HuH-7 (cell line): ENCODE measurements at places on chromosomes 5 and 9.

DNA sequence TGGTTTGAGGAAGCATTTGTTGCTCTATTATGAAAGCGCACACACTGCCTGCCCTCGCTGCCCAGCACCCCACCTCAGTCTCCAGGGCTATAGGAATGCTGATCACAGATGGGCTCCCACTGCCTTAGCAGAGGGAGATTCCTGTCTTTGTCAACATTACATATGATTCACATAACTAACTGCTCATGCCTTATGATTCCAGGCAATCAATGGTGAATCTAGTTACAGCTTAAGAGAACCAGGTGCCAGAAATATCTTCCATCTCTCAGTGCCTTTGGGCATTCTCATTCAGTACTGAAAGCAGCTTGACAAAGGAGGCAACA is 458.9 kb upstream of the C9orf72 start:
- DNase-seq = no peak

GRCh38 chr9:92488681-92489550 is 6.6 kb upstream of the ASPN start:
- no peak for DNase-seq

DNA sequence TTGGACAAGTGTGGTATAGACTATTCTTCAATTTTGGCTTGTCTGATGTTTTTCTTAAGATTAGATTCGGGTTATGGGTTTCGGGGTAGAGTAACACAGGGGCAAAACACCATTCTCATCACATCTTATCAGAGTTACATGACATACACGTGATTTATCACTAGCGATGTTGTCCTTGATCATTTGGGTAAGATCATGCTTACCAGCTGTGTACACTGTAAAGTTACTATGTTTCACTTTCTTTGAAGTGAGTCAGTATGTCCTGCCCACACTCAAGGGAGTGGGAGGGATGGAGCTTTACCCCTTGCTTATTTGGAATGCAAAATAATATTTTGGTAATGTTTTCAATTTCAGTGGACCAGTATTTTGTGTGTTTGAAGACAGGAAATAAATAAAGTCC is 101.8 kb upstream of the TAF11L2 start:
- DNase-seq = no peak

GRCh38 chr5:92337772-92338234 is 954.7 kb upstream of the ARRDC3 start:
- DNase-seq = no peak

DNA sequence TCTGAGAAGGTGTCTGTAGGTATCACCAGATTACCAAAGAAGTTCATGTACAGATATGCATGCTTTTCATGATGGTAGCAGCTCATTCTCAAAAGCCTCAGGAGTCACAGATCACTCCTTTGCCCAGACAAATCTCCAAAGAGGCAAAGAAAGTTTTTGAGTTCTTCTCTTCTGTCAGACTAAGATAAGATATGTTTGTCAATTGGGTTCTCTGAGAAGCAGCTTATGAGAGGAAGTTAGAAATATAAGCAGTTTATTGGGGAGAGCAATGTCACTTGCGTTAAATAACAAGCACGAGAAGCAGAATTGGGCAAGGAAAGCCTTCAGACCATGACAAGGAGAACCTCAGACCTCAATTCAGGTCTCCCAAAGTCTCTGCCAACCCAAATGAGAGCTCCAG is 219.2 kb upstream of the KLF4 start:
- DNase-seq = no peak

DNA sequence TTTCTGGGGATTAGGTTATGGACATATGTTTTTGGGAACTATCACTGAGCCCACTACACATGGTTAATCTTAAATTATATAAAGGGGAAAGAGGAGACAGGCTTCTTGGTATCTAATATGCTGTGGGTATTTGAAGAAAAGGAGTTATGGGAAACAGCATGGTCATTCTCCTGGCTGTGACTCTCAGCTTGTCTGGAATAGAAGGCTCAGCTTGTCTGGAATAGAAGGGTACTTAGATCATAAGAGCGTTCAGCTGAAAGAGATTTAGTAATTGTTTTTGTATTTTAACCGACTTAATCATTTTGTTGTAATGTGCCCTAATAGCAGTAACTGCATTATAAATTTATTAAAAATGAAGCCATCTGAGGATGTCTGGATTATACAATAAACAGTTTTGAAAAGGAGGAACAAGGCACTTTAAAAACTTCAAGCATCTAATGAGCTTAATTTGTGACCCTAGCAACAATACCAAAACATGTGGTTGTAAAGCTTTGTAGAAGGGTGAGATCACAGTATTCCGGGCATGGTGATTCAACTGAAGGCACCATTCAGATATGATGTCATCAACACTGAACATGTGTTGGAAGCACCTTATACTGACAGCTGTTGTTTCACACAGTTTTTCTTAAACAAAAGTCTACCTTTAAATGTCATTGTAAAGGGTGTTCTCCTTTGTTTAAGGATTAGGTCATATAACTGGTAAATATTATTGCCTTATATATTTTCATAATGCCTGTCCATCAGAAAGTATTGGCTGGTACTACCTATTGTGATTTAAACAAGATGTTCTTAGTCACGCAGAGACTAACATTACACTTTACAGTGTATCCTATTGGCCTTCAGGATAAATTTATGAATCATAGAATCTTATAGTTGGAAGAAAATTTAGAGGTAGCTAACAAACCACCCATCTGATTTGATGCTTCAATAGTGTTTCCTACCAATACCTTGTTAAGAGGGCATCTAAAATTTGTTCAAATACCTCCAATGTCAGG is 2174.1 kb upstream of the WWC1 start:
- no peak for DNase-seq

GRCh38 chr9:81825846-81826516 is 102.2 kb upstream of the SPATA31D4 start:
- DNase-seq = no peak

DNA sequence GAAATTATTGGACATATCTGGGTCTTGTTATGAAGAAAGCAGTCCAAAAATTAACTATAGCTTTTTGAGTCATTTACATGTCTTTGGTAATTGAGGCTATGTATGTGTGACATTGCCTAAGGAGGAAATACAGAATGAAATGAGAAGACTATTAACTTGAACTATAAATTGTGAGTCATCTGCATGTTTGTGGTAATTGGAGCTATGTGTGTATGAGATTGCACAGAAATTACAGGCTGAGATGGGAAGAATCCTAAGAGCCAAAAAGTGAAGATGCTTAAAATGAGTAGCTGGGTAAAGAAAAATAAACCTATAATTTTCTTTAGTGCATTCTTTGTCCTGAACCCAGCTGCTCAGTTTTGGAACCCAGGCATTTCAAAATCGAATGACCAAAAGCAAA is 747.6 kb upstream of the EDIL3 start:
- no peak for DNase-seq

DNA sequence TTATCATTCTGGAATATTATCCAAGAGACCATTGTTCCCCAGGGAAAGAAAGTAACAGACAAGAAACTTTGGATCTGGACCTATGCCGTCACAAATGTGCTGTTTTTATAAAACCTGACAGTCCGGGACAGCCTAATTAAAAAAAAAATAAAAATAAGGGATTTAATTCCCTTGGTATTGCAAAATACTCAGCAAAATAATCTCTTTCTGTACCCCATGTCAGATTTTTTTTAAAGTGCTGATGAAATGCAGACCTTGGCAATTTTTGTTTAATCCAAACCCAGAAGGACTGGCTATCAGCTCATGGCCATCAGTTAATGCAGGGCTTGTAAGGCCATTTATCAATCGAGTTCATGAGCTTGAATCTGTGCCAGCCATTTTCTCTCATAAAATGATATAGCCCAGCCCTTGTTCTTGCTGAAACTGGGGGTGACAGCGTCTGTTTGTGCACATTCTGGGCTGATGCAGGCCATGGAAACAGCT is 162.7 kb upstream of the S1PR3 start:
- no peak for DNase-seq

GRCh38 chr9:129586245-129586644 is 34.7 kb downstream of the C9orf50 start:
- no peak for DNase-seq

GRCh38 chr5:92455011-92455410 is 1071.9 kb upstream of the ARRDC3 start:
- DNase-seq = no peak

- no peak for DNase-seq
Observed at GRCh38 chr5:33477816-33478215, 37.1 kb downstream of the TARS1 start.

- DNase-seq = no peak
Observed at GRCh38 chr5:175688352-175689146, 30.7 kb downstream of the HRH2 start.

DNA sequence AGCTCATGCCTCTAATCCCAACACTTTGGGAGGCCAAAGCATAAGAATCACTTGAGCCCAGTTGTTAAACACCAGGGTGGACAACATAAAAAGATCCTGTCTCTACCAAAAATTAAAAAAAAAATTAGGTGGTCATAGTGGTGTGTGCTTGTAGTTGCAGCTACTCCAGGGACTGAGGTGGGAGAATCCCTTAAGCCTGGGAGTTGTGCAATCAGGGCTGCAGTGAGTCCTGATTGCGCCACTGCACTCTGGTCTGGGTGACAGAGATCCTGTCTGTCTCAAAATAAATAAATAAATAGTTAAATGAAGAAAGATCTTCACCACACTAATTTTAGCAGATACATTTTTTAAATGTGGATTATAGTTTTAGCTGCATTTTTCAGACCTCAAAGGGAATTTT is 433.2 kb downstream of the MAT2B start:
- no peak for DNase-seq

- DNase-seq = no peak
Observed at GRCh38 chr5:160367885-160368284, 2.5 kb downstream of the C1QTNF2 start.

GRCh38 chr5:109682383-109682782 is 7.3 kb upstream of the MAN2A1 start:
- DNase-seq = no peak

DNA sequence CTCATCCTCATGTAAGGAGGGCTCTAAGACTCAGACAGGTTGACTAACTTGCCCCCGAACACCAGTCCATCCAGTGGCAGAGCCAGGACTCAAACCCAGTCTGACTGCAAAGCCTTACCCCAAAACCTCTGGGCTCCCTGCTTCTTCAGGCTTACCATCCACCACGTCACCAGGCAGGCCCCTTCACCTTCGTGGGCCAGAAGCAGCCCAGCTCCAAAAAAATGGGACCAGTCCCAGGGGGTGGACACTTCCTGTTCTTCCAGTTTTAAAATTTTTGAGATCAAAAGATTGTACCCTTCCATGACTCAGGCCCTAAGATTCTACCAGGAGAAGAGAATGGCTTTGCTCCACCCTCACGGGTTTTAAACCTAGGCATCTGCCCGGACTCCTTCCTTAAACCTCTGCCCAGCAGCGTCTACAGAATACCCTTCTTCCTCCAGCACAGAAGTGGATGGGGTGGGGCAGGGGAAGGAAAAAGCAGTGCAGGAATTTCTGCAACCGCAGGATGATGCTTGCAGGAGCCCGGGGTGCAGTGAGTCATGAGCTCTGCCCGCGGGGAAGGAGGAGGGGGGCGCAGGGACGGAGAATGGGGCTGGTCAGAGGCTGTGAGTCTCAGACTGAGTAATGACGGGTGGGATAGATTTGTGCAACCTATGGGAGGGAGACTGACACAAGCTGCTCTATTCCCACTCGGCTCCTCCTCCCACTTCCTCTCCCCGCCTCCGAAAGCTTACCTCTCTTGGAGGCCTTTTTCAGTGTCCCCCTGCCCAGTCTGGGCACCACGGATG is 50.4 kb upstream of the STXBP1 start:
- DNase-seq = no peak

- no peak for DNase-seq
Observed at GRCh38 chr5:178486239-178486641, 104.0 kb downstream of the COL23A1 start.

DNA sequence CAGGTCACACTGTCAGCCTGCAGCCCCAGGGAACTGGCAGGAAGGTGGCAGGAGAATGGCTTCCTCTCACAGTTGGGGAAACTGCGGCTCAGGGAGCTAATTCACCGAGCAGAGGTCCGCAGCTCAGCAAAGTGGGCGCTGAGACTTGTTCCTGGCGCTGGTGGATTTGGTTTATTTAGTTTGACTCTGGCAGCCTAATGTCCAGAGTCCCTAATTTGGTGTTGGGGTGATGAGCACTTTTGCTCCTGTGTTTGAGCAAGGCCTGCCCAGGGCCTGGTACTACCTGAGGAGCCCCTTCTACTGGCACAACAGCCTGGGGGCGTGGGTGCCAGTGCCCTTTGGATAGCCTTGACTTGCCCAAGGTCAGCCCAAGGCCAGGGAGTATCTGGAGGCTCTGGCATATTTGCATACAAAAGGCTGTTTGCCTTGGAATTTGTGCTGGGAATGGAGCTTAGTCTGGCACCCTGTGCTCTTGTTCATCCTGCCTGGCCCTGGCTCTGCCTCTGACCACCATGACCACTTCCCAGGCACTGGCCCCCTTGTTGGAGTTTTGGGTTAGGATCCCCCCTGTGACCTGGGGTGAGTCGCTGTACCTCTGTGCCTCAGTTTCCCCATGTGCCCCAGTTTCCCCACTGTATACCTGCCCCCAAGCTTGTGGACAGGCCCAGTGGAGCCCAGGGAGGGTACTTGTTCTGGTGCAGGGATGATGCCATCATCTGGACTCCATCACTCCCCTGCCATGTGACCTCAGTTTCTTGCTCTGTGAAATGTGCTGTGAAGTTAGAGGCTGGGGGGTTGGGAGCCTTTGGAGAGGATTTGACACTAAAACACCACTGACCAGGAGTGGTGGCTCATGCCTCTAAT is 1.4 kb downstream of the SUSD3 start:
- DNase-seq = no peak

- DNase-seq = no peak
Observed at GRCh38 chr9:111904026-111904425, 7.4 kb downstream of the UGCG start.

GRCh38 chr5:131983244-131983771 is 28.1 kb downstream of the ACSL6 start:
- DNase-seq = no peak

DNA sequence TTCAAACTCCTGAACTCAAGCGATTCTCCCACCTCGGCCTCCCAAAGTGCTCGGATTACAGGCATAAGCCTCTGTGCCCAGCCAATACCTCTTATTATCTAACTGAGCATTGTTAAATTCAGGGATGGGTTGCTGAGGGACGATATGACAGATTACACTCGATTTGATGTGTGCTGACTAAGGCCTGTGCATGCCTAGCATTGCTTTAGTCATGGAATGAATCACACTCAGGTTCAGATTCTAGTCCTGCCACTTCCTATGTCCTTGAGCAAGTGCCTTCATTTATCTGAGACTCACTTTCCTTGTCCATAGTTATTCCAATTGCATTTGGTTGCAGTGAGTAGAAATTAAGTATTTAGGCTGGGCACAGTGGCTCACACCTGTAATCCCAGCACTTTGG is 19.5 kb downstream of the THBS4 start:
- DNase-seq = no peak

DNA sequence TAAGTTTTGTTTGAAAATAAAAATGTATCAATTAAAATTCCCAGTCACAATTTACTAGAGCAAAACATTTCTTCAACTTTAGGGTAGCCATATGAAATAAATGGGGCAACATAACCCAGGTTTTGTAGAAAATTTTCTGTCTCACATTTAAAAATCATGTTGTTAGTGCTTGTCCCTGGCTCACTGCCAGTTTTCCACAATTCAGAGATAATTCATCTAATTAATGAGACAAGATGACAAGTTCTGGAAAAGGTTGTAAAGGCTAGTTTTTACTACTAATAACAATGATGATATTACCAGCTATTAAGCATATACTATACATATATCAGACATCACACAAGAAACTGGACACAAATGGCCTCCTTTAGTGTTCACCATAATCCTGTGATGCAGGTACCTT is 45.9 kb downstream of the MEGF9 start:
- DNase-seq = no peak

GRCh38 chr5:88663793-88664216 is 219.2 kb downstream of the MEF2C start:
- DNase-seq = no peak
